ENCODE measurements at places on chromosomes 16 and 17.

DNA sequence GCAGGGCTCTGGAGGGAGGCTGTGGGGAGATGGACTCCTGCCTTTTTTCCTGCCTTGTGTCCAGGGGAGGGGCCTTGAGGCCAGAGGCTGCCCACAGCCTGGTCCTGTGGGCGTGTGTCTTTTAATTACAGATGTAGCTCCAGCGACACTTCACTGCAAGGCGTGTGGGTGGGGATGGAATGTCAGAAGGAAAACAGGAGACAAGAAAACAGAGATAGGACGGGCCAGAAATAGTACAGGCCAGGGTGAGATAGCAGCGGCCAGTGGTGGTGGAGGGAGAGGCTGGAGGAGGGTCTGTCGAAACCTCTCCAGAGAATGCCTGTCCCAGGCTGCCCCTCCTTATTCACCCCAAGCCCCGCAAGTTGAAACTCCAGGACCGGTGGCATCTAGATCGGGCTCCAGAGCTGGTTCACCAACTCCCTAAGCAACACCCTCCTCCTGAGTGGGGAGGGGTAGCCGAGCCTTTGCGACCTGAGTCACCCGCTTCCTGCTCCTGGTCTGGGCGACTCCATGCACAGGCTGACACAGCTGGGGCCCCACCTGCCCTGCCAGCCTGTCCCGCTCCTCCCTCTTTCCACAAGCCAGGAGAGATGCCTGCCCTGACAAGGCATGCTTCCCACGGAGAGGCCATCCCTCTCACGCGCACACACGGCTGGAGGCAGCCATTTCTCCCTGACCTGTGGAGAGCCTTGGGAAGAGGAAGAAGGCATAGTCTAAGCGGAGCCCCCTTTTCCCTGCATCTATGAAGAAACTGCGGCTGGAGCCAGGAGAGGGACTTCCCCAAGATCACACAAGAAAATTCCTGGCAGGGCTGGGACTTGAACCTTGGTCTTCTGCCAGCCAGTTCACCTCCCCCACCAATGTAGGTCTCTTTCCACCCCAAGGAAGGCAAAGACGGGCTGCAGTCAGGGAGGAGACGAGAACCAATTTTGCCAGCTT lies 6.6 kb upstream of the JUP start:
- DNase-seq = no peak

- DNase-seq = no peak
Measured at GRCh38 chr16:53081686-53082407, 27.1 kb downstream of the CHD9 start.

- DNase-seq = no peak
Measured at GRCh38 chr17:50758989-50759544, 8.3 kb downstream of the ANKRD40CL start.

GRCh38 chr17:77208217-77208808 lies 67.5 kb downstream of the SEC14L1 start:
- DNase-seq = no peak

DNA sequence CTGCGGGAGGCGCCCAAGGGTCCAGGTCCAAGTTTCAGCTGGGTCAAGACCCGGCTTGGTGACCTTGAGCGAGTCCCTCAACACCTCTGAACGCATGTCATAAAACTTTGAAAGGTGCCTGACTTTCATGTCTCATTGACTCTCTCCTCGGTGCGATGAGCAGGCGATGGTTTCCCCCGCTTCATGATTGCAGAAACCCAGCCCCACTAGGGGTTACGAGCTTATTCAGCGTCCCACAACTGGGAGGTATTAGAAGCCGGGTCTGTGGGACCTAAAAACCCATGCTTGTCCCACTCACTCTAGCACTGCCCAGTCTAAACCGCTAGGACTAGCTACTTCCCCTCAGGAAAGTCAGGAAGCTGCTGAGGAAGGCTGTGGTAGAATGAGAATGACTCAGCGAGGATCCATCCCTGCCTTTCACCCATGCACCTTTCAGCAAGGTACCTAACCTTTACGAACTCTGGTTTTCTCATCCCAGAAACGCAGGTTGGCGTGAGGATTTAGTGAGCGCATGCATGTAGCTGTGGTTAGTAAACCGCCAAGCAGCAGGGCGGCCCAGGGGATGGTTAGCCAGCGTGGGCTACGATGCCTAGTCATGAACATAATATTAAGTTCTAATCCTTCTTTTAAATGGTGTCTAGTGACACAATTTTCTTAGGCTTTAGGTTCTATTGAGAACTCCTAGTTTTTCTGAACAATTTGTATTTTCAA lies 26.2 kb upstream of the RFFL start:
- no peak for DNase-seq

DNA sequence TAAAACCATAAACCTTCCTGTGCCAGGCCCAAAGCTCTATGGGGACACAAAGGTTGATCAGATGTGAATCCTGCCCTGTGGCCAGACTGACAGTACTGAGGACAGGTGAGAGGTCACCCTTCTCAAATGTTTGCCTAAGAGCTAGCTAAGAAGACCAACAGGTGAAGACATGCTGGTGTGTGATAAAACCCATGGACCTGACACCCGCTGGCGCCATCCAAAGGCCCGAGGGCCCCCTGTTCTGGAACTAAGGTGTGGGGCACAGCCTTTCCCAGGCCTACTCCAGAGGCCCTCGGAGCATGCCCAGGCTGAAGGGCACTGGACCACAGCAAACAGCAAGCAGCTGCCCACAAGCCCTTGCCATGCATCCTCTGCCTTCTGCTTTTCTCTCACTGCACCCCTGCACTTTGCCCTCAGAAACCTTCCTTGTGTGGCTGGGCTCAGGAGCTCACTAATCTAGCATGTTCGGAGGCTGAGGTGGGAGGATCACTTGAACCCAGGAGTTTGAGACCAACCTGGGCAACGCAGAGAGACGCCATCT lies 5.2 kb upstream of the CDK3 start:
- no peak for DNase-seq

Data from retina (tissue), 1 donor.